ENCODE measurements at places on chromosomes 11 and 22. TPM values are rescaled to one million over a fixed set of nuclear protein-coding genes. Genes with fewer than 3 reads are reported as not detected.

DNA sequence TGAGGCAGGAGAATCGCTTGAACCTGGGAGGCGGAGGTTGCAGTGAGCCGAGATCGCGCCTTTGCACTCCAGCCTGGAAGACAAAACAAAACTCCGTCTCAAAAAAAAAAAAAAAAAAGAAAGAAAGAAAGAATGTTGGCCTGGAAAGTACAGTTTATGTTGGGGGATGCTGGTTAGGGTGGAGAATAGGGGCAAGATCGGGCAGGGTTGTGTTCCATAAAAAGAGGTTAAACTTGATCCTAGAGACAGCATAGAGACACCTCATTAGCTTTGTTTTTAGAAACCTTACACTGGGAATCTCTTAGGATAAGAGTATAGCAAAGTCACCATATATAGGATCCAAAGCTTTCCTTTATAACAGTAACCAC is 1.9 kb upstream of the FTH1 start:
- DNase-seq: no peak
- H3K4me1 ChIP-seq: peaks cover 25% of the 10 kb centered on the region
- H3K27ac ChIP-seq: no peak overlapping the region
- peaks cover 13% of the 10 kb centered on the region for H3K36me3 ChIP-seq
- no peak overlapping the region for H3K4me3 ChIP-seq

The OR56A3 gene
- polyA plus RNA-seq: not detected

- H3K4me3 ChIP-seq: no peak overlapping the region
- no peaks in the 10 kb centered on the region for H3K36me3 ChIP-seq
- no peak overlapping the region for H3K27ac ChIP-seq
- H3K4me1 ChIP-seq: peaks cover 26% of the 10 kb centered on the region
- no peaks in the 10 kb centered on the region for H3K27me3 ChIP-seq
- DNase-seq: no peak
Observed at GRCh38 chr11:35980686-35981390, 37.0 kb downstream of the LDLRAD3 start.

The ARHGAP42 gene
- polyA plus RNA-seq: 13.1 TPM

DNA sequence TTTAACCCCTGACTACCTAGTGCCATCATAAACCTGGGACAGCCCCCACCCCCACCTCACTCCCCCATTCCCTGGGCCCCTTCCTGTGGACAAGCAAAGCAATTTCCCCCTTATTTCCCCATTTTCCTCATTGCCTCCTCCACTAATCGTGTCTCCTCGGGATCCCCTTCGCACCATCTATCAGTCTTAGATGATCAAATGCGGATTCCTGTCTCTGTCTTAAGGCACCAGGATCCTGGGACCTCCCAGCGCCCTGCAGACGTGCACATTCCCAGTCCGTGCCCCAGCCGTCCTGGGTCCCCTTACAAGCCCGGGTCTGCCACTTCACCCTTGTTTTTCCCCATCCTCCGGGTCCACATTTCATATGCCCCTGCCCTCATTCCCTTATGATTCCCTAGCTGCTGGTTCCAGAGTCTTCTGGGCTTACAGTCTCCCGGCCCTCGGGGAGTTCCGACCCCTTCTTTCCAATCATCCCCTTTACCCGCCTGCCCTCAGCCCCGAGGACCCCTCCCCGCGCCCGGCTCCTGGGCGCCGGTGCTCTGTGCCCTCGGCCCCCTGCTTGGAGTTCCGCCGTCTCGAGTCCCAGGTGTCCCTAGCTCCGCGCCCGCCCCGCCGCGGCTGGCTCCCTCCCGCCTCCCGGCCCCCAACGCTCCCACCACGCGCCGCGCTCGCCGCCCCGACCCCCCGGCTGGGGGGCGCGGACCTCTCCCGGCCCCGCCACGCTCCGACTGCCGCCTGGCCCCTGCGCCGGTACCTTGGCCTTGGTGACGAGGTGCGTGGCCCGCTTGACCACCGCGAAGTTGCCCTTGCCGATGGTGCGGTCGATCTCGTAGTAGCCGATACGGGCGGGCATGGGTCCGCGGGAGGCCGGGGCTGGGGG is 599 bp downstream of the SIK3 start:
- H3K36me3 ChIP-seq: no peaks in the 10 kb centered on the region
- peak overlapping the region; percentile 94 for H3K27ac ChIP-seq
- peaks cover 12% of the 10 kb centered on the region for H3K4me1 ChIP-seq
- H3K27me3 ChIP-seq: no peaks in the 10 kb centered on the region

GRCh38 chr11:72735495-72736027 is 16.6 kb downstream of the ARAP1 start:
- peaks cover 18% of the 10 kb centered on the region for H3K4me1 ChIP-seq
- no peak overlapping the region for H3K4me3 ChIP-seq
- DNase-seq: no peak

Measured in H1 (cell line).